ENCODE measurements at places on chromosomes 13 and 19. TPM values are rescaled to one million over a fixed set of nuclear protein-coding genes. Genes with fewer than 3 reads are reported as not detected.

Gene FCAR
- total RNA-seq, result not detected

DNA sequence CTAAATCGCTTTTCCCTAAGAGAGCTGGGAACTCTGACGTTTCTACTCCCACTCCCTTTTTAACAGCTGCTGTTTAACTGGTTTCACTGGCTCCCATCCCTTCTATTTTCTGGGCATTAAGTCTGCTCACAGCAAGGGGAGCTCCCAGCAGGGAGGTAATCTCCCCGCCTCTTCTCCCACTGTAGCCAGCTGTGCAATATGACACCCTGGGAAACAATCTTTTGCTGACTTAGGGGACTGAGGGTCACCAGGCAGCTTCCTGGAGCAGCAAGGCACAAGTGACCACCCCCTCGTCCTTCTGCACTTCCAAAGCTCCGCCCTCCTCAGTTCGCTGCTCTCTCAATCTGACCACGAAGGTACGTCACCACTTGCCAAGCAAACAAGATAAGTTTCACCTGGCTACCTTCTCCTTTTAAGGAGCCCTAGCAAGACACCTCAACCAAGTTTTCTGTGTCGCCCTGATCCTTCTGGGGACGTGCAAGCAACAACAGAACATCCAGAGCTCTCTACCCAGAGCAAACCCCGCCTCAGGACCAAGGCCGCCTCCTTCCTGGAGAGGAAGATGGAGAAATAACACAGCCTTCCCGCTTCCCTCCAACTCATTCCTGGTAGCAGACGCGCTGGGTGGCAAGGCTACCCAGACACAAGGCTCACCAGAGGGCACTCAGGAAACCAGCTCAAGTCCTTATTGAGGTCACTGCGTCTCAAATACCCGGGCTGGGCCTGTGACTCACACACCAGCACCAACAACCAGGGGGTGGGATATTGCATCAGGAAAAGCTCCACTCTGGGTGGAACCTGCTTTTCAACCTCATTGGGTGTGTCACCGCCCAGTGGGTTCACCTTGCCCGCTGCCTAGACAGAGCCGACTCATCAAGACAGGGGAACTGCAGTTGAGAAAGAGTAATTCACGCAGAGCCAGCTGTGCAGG is 92.4 kb downstream of the STK24 start:
- no peak for DNase-seq

GRCh38 chr13:30163441-30163840 is 143.9 kb downstream of the KATNAL1 start:
- DNase-seq, result no peak

Gene C19orf67
- total RNA-seq, result not detected

- DNase-seq, result no peak
Observed at GRCh38 chr19:3514930-3515329, 8.8 kb downstream of the FZR1 start.

GRCh38 chr13:111494641-111495040 is 174.2 kb downstream of the TEX29 start:
- no peak for DNase-seq

- peak; percentile 60 for DNase-seq
Observed at GRCh38 chr13:97849305-97849704, 104.2 kb upstream of the IPO5 start.

GRCh38 chr19:45784096-45784495 is 1.8 kb upstream of the DMPK start:
- no peak for DNase-seq

Gene DACT3
- 77.8 TPM for total RNA-seq

Gene SERP2
- total RNA-seq, result 9.5 TPM

Gene FAM216B
- not detected for total RNA-seq

Gene C1QTNF9B
- 0.32 TPM for total RNA-seq

GRCh38 chr13:51475727-51476501 is 23.1 kb upstream of the INTS6 start:
- no peak for DNase-seq

- DNase-seq, result no peak
Observed at GRCh38 chr19:29875931-29876330, 64.1 kb downstream of the CCNE1 start.

DNA sequence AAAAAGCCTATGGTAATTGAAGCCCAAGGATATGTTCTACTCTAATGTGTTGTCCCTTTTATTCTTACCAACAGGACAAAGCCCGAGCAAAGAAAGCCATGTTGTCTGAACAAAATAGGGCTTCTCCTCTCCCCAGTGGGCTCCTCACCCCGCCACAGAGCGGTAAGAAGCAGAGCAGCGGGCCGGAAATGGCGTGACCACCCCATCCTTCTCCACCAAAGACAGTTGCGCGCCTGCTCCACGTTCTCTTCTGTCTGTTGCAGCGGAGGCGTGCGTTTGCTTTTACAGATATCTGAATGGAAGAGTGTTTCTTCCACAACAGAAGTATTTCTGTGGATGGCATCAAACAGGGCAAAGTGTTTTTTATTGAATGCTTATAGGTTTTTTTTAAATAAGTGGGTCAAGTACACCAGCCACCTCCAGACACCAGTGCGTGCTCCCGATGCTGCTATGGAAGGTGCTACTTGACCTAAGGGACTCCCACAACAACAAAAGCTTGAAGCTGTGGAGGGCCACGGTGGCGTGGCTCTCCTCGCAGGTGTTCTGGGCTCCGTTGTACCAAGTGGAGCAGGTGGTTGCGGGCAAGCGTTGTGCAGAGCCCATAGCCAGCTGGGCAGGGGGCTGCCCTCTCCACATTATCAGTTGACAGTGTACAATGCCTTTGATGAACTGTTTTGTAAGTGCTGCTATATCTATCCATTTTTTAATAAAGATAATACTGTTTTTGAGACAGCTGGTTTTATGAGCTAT is 12.0 kb downstream of the CCNE1 start:
- no peak for DNase-seq

- no peak for DNase-seq
Observed at GRCh38 chr19:1975162-1975480, 34.1 kb downstream of the CSNK1G2 start.

DNA sequence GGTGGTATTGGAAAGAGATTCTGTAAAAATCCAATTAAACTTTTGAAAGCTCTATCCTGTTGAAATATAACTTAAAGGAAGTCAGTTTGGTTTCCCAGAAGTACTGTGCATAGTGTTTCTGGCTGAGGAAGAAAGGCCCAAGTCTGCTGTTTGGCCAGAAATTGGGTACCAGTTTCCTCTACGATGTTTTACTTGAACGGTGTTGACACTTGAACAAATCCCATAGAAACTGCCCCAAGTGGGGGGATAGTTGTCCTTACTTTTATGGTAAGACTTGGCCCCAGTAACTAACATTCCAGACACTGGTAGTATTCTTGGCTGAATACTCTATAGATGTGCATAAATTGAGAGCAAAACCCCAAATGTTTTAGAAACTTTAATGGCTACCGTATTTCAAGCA is 14.2 kb downstream of the KLF5 start:
- DNase-seq, result no peak

Gene ZNF470
- 9.2 TPM for total RNA-seq

Gene PSG1
- not detected for total RNA-seq

Gene ZNF177
- 3.6 TPM for total RNA-seq

GRCh38 chr19:12828494-12828893 is 5.9 kb downstream of the RTBDN start:
- DNase-seq, result no peak

GRCh38 chr19:24099829-24100228 is 12.8 kb downstream of the ZNF254 start:
- DNase-seq, result no peak

DNA sequence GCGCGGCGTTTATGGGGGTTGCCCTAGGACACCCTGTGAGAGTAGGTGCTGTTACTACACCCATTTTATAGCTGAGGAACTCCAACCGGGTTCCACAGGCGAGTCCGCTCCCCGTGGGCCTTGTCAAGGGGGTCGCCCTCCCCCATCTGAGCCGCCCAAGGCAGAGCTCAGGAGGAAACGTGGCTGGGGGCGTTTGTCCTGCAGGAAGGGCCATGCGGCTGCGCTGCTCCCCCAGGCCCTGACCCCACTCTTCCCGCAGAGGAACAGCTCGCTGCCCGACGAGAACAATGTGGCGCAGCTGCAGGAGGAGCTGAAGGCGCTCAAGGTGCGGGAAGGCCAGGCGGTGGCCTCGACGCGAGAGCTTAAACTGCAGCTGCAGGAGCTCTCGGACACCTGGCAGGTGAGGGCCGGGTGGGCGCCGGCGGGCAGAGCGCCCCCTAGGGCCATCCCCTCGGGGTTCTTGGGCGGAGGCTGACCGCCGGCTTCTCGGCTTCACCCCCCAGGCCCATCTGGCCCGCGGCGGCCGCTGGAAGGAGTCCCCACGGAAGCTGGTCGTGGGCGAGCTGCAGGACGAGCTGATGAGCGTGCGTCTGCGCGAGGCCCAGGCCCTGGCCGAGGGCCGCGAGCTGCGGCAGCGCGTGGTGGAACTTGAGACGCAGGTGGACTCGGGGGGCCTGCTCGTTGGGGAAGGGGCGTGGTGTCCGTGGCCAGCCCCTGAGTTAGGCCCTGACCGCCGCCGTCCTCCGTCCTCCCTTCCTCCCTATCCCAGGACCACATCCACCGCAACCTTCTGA is 12.4 kb downstream of the PRR36 start:
- DNase-seq, result no peak

DNA sequence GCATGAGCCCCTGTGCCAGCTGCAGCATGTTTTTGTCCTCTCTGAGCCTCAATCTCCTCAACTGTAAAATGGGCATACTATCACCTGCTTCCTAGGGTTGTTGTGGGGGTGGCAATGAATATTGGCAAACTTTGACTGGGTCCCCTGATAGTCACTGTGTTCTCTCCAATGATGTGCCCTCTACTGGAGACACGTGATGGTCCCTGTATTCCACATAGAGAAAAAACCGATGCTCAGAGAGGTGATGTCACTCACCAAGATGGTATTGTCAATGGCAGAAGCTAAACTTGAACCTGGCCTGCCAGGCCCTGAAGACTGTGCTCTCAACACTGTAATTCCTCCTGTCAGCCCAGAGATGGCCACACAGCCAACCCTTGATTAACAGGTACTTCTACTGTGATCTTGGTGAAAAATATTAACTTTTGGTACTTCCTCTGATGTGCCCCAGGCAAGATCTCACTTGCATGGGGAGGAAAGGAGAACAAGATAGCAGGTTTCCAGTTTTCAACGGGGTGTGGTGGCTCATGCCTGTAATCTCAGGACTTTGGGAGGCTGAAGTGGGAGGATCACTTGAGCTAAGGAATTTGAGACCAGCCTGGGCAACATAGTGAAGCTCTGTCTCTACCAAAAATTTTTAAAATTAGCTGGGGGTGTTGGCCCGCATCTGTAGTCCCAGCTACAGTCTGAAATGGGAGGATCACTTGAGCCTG is 3.6 kb downstream of the CEACAM20 start:
- DNase-seq, result no peak

Gene ZNF835
- total RNA-seq, result 11.4 TPM

Gene HCST
- 3.7 TPM for total RNA-seq

Gene C19orf81
- not detected for total RNA-seq

- no peak for DNase-seq
Observed at GRCh38 chr13:44318161-44318560, 55.5 kb upstream of the SERP2 start.

- no peak for DNase-seq
Observed at GRCh38 chr19:36113894-36114720, 568 bp downstream of the POLR2I start.

DNA sequence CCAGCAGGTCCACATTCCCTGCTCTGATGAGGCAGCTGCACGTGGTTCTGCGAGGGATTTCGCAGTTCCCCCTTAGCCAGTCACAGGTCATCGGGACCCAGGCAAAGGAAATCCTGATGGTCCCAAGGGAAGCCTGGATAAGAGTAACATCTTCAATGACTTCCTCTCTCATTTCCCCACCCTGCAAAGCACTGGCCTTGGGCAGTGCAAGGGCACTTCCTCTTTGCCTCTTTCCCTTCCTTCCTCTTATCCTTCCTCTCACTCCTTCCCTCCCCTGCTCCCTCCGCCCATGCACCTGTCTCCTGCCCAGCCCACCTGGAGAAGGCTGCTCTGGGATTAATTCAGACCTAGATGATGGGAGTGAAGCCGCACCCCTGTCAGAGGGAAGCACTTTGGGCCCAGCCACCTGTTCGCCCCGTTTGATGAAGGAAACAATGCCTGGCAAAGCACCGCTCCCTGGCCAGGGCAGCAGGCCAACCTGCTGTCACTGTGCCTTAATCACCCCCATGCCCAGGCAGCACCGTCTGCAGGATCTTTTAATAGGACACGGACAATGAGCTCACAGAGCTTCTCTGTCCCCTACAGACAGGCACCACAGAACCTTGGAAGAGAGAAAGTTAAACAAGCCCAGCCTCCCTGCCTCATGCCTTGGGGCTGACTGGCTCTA is 113.5 kb upstream of the PABPC3 start:
- no peak for DNase-seq

DNA sequence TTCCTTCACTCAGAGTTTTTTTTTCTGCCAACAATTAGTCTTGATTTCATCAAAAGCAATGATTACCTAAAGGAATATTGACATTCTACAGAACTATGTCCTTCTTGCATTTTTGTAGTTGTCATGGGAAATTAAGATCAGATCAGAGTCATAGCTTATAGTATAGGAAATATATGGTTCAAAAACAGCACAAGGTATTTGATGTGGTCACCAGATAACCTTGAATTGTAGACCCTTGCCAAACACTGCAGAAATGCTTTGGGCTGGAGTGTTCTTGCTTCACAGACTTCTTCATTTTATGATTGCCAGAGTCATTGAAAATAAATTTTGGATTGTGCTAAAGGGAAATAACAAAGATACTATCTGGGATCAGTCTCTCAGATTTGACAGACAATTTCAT is 103.7 kb downstream of the AKAP11 start:
- no peak for DNase-seq

DNA sequence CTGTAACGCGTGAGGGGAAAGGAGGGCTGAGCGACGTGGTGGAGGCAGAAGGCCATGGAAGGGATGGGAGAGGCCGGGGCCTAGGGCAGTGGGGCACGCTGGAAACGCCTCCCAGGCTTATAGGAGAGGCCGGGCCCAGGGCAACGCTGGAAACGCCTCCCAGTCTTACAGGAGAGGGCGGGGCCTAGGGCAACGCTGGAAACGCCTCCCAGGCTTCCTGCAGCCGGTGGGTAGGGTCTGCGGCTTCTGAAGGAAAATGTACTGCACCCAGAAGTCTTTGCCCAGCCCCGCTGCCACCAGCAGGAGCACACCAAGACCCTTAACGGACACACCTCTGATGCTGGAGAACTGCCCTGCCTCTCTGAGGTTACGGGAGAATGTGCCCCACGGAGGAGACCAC is 9.1 kb downstream of the CACTIN start:
- DNase-seq, result no peak

Gene CEACAM5
- 2.2 TPM for total RNA-seq

GRCh38 chr13:74114641-74115040 is 19.6 kb downstream of the KLF12 start:
- DNase-seq, result no peak

- DNase-seq, result no peak
Observed at GRCh38 chr19:2744113-2744512, 4.3 kb upstream of the SLC39A3 start.

GRCh38 chr19:43584484-43584883 is 8.9 kb downstream of the PINLYP start:
- DNase-seq, result no peak

GRCh38 chr13:33639626-33640080 is 178.3 kb upstream of the RFC3 start:
- no peak for DNase-seq
